ENCODE measurements at places on chromosomes 4 and X.

DNA sequence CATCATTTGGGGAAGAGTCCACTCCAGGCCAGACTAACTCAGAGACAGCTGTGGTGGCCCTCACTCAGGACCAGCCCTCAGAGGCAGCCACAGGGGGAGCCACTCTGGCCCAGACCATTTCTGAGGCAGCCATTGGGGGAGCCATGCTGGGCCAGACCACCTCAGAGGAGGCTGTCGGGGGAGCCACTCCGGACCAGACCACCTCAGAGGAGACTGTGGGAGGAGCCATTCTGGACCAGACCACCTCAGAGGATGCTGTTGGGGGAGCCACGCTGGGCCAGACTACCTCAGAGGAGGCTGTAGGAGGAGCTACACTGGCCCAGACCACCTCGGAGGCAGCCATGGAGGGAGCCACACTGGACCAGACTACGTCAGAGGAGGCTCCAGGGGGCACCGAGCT, 3.3 kb upstream of the ERAS start:
- no peak for DNase-seq

GRCh38 chr4:131002132-131002531, 1906.2 kb downstream of the C4orf33 start:
- DNase-seq = no peak

DNA sequence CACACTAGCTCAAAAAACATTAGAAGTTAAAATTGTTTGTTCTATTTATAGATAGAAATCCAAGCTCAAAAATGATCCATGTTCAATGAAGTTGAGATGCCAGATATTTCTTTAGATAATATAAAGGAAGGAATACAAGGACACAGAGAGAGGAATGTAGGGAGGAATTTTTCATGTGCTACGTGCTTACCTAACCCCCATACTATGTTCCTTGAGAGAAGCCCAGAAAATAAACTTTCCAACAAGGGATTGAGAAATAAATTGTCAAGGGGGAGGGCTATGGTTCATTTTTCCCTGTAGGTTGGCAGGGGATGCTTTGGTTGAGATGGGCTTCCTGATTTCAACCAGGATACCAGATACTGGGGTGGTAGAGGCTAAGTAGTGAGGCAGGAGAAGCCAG, 15.6 kb upstream of the ADH5 start:
- DNase-seq = no peak

DNA sequence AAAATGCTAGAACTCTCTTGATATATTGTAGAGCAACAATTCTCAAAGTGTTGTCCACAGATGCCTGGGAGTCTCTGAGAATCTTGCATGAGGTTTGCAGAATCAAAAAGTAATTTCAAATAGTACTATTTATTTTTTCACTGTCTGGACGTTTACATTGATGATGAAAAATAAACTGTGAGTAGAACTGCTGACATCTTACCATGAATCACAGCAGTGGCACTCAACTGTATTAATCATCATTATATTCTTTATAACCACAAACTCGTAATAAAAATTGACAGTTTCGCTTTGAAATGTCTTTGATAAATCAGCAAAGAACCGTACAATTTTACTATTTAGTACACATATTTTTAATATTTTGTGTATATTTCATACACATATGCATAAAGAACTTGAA, 94.5 kb downstream of the NAF1 start:
- DNase-seq = no peak

GRCh38 chr4:37678624-37679023, 7.6 kb downstream of the RELL1 start:
- DNase-seq = no peak

GRCh38 chr4:137541181-137541580, 8.9 kb upstream of the PCDH18 start:
- no peak for DNase-seq

DNA sequence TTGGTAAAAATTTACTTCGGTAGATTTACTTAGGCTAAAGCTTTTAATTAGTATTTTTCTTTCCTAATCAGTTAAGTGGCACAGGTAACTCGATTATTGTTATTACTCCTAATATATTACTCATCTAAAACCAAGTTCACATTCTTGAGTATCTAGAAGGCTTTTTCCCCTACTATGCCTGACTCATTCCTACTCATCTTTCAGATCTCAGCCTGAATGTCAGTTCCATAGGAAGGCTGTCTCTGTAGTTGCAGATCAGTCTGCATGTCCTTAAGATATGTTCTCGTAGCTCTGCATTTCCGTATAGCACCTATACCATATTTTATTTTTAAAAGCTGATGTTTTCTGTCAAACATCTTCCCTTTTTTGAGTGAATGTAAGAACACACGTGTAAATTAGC, 5.9 kb upstream of the FAM184B start:
- DNase-seq = no peak

DNA sequence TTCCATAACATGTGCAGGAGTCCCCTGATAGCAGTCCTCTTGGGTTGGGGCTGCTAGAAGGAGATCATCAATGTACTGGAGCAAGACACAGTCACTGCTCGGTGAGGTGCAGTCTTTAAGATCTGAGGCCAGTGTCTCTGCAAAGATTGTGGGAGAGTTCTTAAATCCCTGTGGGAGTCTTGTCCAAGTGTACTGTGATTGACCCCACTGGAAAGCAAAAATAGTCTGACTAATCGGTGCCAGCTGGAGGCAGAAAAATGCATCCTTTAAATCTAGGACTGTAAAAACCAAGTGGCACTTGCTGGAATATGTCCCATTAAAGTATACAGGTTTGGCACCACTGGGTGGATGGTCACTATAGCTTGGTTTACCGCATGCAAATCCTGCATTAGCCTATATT, 31.1 kb downstream of the SULT1E1 start:
- no peak for DNase-seq

GRCh38 chr4:10492464-10492863, 35.2 kb upstream of the ZNF518B start:
- peak; percentile 4 for DNase-seq

- DNase-seq = no peak
Measured at GRCh38 chr4:34974313-34974680, 1270.0 kb downstream of the ARAP2 start.

DNA sequence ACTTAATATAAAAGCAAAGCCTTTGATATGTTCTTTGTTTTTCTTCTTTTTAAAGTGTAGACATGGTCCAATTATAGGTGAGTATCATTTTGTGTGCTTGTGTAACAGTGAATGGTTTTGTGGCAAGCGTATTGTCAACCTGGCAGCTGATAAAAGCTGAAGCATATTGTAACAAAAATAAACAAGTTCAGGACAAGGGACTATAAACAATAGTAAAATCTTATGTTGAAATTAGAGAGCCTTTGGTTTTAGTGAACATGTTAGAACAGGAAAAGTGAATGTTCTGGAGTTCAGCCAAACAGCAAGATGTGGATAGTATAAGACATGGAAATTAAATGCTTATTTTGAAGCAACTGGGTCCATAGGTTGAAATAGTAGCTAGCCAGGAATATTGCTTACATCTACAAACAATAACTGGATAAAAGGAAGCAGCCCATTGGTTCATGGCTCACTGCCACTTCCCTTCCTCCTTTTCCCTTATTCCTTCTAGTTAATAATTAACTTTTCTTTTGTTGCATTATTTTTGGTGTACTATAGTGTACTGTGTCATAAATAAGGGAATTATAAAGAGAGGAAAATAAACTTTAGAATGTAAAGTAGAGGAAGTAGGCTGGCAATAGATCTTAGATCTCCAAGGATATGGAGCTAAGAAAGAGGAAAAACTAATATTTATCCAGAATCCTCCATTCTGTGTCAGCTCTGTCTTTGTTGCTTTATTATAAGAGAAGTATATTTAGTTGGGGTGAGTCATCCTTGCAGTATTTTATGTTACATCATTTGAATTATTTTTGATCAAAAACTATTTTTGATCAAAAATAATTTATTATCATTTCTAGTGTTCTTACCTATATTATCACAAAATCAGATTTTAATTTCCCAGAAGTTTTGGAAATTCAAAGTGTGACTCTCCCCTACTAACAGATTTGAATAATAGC, 65.6 kb downstream of the MRPL1 start:
- DNase-seq = no peak

DNA sequence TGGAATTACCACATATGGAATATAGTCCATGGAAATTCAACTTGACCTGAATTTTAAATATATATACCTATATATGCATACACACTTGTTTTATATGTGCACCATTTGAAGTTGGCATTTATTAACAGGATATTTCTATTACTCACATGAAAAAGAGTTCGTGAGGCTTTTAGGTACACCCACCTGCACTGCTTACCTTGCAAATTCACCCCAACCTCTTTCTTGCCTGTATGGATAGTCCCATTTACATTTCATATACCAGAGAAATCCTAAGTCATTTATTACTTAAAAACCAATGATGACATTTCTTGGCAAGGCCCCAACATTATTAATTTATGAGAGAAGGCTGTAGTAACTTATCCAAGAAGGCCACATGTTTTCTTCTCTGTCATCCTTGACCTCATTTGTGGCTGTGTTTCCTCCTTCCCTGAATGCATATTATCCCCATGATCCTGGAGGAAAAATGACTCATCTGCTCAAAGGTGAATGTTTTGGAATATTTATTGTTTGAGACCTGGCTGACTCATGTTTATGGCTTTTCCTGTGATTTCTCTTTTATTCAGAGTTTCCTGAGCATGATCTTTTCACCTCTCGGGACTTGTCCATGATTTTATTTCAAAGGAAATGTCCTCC, 62.2 kb upstream of the FAM241A start:
- DNase-seq = no peak

DNA sequence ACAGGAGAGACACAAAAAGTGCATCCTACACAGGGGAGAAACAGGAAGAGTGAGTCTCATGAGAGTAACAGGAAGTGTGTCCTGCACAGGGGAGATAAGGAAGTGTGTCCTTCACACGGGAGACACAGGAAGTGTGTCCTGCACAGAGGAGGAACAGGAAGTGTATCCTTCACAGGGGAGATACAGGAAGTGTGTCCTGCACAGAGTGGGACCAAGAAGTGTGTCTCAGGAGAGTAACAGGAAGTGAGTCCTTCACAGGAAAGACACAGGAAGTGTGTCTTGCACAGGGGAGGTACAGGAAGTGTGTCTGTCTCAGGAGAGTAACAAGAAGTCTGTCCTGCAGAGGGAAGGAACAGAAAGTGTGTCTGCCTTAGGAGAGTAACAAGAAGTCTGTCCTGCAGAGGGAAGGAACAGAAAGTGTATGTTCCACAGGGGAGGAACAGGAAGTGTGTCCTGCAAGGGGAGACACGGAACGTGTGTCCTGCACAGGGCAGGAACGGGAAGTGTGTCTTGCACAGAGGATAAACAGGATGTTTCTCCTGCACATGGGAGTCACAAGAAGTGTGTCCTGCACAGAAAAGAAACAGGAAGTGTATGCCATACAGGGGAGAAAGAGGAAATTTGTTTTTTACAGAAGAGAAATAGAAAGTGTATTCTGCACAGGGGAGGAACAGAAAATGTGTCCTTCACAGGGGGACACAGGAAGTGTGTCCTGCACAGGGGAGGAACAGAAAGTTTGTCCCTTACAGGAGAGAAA, 102.0 kb downstream of the ARSF start:
- no peak for DNase-seq

DNA sequence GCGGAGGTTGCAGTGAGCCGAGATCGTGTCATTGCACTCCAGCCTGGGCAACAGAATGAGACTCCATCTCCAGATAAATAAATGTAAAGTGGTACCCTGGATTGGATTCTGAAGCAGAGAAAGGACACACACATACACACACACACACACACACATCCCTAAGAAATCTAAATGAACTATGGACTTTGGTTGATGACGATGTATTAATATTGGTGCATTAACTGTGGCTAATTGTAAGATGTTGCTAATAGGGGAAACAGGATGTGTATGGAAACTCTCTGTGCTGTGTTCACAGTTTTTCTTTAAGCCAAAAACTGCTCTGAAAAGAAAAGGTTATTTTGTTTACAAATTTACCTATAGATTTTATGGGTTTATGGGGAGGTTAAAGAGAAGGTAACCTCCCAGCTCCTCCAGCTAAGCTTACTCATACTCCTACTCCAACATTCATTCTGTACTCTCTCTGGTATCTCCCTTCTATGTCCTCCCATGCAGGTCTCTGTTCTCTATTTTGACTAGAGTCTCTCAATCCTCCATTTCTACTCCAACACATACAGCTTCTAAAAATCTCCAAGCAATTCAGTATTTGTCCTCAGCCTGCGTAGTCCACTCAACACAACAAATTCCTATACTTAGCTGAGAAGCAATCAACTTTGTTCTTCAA, 46.5 kb upstream of the RELL1 start:
- DNase-seq = no peak

DNA sequence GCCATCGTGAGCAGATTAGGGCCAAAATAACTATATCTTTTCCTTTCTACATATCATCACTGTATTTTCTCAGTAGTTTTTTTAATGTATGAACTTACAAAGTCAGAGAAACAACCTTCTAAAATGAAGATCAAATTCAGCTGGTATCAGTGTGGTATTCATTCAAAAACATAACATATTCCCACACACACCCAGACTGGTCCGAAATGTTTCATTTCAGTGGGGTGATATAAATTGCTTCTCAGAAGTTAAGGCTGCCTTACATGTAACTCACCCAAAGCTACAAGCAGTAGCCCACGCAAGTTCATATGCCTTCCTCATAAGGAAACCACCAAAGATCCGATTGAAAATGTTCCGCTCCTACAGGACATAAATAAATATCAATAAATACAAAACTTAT, 37.8 kb downstream of the ACOT9 start:
- no peak for DNase-seq

DNA sequence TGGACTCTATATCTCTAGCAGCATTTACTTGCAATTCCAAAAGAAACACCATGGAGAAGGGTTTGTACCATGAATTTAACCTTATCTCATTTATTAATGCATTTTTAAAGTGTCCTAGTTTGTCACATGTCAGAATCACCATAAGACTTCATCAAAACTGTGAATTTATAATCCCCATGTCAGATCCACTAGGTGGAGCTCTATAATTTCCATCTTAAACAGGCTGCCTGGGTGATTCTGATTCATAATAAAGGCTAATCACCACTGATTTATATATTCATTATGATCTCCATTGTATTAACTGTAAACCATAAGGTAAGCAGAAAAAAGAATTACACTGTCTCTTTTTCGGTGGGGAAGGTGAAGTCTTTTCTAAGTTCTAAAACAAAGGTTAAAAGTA, 4.0 kb downstream of the TCEAL2 start:
- DNase-seq = no peak

DNA sequence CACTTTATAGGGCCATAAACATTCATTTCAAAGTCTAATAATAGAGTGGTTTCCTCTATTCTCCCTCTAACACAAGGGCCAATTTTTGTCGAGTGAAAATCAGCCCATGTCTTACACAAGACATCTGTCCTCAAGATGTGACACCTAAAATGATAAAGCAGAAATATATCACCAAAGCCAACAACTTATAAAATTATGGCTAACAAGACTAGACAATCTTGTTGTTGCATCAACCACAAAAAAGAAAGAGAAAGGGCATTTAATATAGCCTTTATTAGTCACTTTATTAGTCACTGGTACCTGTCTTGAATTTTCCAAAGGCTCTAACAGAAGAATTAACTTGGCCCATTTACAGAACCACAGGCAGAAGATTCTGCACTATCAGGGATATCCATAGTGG, 161.6 kb downstream of the SMIM20 start:
- DNase-seq = no peak
